ENCODE measurements at places on chromosomes 1 and 21. TPM values are rescaled to one million over a fixed set of nuclear protein-coding genes. Genes with fewer than 3 reads are reported as not detected.
A peak's percentile ranks its signal among the peaks of the same experiment; 100 is the strongest.

SLC35E2B gene
- 49.7 TPM for total RNA-seq

SPRR2F gene
- total RNA-seq = 62.3 TPM

PGLYRP3 gene
- not detected for total RNA-seq

REG4 gene
- 0.36 TPM for total RNA-seq

CCDC181 gene
- 10.9 TPM for total RNA-seq

KCTD3 gene
- total RNA-seq = 28.7 TPM

IGSF5 gene
- total RNA-seq = not detected

IGSF8 gene
- 24.2 TPM for total RNA-seq

PRAMEF8 gene
- total RNA-seq = not detected

LAMB3 gene
- total RNA-seq = 7.5 TPM

DNA sequence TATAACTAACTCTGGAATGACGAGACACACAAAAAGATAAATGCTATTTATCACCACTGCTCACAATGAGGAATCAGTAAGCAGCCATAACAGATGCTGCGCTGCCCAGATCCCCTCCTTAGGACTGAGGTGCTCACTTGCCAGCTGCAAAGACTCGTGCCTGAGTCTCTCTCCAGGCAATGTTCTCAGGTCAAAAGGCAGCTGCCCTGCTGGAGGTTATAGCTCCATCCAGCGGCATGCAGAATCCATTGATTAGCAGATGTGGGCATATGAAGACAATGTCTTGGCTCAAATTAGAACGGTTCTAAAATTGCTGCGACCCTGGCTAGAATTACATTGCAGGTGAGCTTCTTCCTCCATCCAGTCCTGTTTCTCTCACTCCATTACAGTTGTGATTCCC, 328.2 kb upstream of the CHRM3 start:
- DNase-seq = no peak

DNA sequence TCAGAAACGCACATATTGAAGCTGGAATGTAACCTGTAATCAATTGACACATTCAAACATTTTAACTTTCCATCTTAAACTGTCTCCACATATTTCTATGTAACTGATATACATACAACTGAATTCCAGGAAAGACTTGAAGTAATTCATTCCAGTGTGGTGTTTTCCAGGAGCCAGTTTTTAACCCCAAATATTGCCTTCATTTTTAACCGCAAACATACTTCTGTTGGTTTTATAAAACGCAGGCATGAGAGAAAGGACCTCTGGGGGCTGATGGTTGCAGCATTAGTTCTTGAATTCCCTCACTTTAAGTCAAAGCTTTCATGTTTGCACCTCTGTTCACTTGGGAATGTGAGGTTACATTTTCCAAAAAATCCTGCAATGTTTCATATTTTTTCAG, 204.1 kb downstream of the CRB1 start:
- no peak for DNase-seq

- DNase-seq = no peak
Measured at GRCh38 chr1:207670997-207671396, 26.1 kb downstream of the CR1L start.

- no peak for DNase-seq
Measured at GRCh38 chr1:71296551-71297134, 215.8 kb upstream of the ZRANB2 start.

- no peak for DNase-seq
Measured at GRCh38 chr1:76106719-76107235, 32.2 kb downstream of the ST6GALNAC3 start.

DNA sequence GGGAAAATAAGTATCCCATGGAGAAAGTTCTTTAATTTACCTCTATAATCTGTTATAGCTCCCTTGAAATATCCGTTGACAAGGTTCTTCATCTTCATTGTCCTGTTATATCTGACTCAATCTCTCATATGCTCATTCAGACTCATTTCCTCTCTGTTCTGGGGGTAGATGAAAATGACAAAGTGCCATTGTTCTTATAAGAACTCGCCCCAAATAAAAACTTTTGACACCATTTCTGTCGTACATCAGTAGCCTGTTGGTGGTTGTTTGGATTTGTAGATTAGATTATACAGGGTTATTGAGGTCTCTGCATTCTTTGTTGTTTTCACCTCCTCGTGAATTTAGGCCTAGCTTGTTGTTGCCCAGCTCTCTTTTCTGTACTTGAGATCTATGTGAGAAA, 55.2 kb upstream of the IPO9 start:
- DNase-seq = no peak

DNA sequence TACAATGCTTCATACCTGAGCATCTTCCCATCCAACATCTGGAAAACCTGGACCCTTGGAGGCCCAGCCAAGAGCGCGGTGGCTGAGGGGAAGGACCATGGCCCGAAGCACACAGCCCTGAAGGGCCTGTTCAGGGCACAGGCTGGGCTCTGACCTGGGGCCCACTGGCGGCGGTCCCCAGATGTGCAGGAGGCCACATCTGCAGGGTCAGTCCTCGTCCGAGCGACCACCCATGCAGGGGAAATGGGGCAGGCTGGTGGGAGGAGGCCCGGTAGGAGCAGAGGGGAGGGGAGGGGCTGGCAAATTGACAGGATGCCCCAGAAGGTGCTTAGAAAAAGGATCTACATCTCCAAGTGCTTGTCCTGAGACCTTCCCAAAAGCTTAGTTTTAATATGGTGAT, 59.9 kb downstream of the DISP3 start:
- no peak for DNase-seq

DNA sequence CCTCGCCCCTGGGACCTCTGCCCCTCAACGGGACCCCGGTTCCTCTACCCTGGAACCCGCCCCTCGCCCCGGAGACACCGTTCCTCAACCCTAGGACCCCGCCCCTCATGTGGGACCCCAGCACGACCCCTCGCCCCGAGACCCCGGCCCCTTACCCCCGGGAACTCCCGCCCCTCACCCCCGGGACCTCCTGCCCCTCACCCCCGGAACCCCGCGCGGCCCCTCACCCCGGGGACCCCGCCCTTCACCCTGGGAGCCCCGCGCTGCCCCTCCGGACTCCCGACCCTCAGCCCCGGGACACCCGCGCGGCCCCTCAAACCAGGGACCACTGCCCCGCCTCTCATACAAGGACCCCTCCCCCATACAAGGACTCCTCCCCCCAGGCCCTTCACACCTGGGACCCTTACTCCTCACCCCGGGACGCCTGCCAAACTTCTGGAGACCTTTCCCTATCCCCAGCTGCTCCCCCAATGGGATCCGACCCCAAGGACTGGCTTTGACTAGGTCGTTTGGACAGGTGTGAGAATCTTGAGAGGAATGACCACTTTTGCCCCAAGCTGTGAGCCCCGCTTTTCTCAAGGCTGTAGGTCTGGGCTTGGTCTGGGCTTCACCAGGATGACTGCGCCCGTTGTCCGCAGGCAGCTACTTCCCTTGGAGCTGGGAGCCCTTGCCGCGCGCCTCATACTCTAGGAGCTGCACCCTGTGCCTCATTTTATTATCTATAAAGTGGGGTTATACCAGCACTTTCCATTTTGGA, 843 bp downstream of the DIP2A start:
- DNase-seq = peak; percentile 63

- DNase-seq = no peak
Measured at GRCh38 chr1:229186373-229187056, 84.4 kb upstream of the RAB4A start.

DNA sequence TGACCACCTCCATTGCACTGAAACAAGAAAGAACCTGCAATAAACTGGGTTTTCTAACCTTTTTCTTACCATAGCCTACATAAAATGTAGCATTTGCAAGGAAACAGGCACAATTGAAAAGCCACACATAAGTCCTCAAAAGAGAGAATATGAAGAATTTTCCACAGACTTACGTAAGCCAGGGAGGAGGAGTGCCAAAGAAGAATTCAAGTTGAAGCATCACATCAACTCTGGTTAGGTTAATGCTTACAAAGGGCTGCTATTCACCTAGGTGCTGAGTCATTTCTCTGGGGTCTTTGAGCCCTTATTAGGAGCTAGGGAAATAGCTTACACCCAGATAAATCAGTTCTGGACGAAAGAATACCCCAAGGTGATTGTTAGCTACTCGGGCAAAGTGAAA, 9.6 kb downstream of the OSCP1 start:
- DNase-seq = no peak

DNA sequence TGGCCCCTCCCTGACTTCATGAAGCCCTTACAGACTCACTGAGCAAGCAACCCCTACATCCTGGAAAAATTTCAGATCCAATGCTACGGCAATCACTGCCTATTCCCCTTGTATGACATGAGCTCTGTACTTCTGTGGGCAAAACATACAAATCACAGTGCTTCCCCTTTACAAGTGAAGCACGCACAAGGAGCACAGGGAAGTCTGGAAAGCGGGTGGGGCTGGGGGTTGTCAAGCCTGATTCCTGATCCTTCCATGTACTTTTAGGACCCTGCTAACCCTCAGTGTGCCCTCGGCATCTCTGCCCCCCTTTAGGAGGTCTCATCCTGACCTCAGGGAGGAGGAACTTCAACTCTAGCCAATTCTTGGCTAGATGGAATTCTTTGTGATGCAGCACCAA, 405.7 kb upstream of the POU3F1 start:
- DNase-seq = no peak

- DNase-seq = no peak
Measured at GRCh38 chr1:24557711-24558131, 1.8 kb downstream of the NCMAP start.

- no peak for DNase-seq
Measured at GRCh38 chr1:91020486-91020885, 1.3 kb downstream of the ZNF644 start.
